PC-3 (cell line): ENCODE measurements at places on chromosomes 2 and 18. TPM values are rescaled to one million over a fixed set of nuclear protein-coding genes. Genes with fewer than 3 reads are reported as not detected.

Gene TFPI
- total RNA-seq = 15.0 and 16.0 TPM in 2 replicates

Gene DCDC2C
- not detected in 2 replicates for total RNA-seq

Gene ARHGEF4
- 21.5 and 30.5 TPM in 2 replicates for total RNA-seq

Gene UGT1A10
- total RNA-seq = 0.46 TPM in 1 of 2 replicates, not detected in the other

Gene CHRNG
- total RNA-seq = not detected in 2 replicates

Gene METTL5
- total RNA-seq = 61.1 and 62.0 TPM in 2 replicates

Gene UGT1A5
- total RNA-seq = not detected in 2 replicates

Gene MOGAT1
- not detected in 2 replicates for total RNA-seq

Gene FER1L5
- not detected in 2 replicates for total RNA-seq

GRCh38 chr18:49285627-49286026, 174.8 kb downstream of the DYM start:
- no peak for DNase-seq

GRCh38 chr2:113755035-113755834, 1.2 kb downstream of the SLC35F5 start:
- DNase-seq = peak; percentile 37

DNA sequence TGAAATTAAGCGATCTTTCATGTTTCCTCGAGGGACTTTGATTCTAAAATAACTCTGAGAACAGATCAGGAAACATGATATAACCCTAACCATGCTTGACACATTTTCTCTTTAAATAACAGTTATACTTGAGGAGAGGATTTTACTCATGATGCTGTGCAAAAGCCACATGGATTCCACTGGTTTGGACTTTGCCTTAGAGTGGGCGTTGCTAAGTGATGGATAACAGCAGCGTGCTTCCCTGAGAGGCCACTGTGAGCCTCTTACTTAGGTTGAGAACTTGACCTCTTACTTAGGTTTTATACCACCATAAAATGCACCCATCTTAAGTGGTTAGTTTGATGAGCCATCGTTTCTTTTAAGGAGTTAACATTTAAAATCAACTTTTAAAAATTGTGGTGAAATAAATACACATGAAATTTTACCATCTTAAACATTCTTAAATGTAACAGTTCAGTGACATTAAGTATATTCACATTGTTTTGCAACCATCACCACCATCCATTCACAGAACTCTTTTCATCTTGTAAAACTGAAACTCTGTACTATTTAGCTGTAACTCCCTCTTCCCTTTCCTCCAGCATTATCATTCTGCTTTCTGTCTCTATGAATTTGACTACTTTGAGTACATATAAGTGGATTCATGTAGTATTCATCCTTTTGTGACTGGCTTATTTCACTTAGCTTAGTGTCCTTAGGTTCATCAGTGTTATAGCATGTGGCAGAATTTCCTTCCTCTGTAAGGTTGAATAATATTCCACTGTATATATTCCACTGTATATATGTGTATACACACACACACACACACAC, 22.6 kb downstream of the ANXA4 start:
- no peak for DNase-seq

DNA sequence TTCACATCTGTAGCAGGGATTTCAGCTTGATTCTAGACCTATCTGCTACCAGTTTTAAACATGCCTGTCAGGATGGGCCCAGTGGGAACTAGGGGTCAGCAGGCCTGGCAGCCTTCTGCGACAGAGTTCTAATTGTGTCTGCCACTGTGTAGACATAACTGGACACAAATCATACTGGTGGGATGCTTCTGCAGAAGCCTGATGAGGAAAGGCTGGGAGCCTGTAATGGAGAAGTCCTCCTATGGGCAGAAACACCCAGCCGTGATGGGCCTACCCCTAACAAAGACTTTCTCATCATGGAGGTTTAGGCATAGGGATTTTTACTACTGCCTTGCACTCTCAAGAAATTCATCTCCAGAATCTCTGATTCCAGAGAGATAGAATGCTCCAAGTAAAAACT, 166.9 kb downstream of the PDE11A start:
- DNase-seq = no peak

- no peak for DNase-seq
Observed at GRCh38 chr18:9547782-9548181, 66.6 kb downstream of the PPP4R1 start.

- no peak for DNase-seq
Observed at GRCh38 chr2:232538671-232539070, 821 bp upstream of the CHRNG start.

DNA sequence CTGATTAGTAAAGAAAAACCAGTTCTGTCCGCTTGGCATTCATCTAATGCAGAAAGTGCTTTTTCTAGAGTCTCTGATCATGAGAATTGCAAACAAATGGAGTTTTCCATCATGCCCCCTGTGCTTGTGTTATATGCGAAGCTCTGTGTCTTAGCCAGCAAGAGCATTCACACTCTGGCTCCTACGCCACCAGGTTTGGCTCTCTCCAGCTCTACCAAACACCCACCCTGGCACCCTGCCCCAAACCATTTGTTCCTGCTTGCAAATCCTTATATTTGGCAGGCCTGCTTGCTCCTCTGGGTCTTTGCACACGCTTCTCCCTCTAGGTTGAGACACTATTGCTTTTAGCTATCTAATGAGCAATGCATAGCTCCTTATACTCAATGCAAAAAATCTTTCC, 204.1 kb upstream of the CYRIA start:
- no peak for DNase-seq

- DNase-seq = no peak
Observed at GRCh38 chr2:199680482-199680881, 170.5 kb downstream of the FTCDNL1 start.

DNA sequence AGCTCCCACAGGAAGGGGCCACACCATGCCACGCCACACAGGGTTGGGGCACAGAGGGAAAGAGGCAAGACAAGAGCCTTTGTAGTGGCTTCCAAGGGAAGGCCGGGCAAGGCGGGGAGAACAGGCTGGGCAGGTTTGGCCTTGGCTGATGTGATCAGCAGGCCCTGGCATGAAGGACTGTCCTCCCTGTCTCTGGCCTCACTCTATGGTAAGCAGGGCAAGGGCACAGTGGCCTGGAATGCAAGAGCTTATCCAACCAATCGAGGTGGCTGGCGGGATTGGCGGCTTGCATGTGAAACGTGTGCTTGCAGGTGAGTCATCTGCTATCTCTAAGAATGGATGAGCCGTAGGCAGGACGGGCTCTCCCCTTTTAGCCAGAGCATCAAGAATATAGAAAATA, 6.4 kb upstream of the ATP9B start:
- DNase-seq = peak; percentile 28

DNA sequence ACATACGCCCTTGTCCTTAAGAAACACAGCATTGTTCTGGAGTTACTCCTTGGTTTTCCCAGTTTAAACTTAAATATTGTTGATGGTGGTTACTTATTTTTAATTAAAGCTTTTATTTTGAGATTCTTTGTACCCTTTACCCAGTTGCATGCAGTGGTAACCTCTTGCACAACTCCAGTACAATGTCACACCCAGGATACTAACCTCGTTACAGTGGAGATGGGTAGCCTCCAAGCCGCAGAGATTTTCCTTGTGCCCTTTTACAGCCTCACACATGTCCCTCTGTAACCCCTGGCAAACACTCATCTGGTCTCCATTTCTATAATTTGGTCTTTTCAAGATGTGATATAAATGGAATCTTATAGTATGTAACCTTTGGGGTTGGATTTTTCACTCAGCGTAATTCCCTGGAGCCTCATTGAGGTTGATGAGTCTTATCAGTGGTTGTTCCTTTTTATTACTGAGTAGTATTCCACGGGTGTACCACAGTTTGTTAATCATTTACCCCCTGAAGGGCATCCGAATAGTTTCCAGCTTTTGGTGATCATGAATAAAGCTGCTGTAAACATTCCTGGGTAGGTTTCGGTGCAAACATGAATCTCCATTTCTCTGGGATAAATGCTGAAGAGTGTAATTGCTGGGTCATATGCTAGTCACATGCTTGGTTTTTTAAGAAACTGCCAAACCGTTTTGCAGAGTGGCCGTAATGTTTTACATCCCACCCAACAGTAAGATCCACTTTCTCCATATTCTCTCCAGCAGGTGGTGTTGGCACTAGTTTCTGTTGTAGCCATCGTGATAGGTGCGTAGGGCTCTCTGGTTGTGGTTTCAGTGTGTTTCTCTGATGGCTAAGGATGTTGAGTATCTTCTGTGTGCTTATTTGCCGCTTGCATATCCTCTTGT, 68.6 kb downstream of the DGKD start:
- DNase-seq = no peak

GRCh38 chr2:181419129-181419855, 37.9 kb upstream of the ITGA4 start:
- DNase-seq = no peak

- no peak for DNase-seq
Observed at GRCh38 chr2:188383158-188383557, 91.5 kb downstream of the GULP1 start.

GRCh38 chr2:46569061-46569560, 89.7 kb downstream of the TMEM247 start:
- DNase-seq = no peak

DNA sequence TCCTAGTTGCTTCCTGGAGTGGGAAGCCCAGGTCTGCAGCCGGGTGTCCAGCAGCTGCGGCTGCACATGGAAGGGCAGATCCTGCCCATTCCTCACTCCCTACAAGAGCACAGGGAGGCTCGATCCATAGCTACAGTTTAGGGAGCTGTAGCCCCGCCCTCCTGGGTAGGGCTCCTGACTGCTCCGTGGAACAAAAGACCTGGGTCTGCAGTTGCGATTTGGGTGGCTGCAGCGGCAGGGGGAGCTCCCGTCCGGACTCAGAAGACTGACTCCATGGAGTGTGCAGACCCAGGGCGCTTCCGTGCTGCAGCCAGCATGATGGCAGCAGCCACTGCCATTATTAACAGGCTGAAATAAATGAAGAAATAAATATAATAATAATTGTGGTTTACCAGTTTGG, 157.3 kb downstream of the CTNNA2 start:
- DNase-seq = no peak

GRCh38 chr2:205586626-205587025, 95.7 kb upstream of the NRP2 start:
- DNase-seq = no peak

GRCh38 chr2:53475766-53476165, 291.8 kb upstream of the CHAC2 start:
- peak; percentile 59 for DNase-seq

DNA sequence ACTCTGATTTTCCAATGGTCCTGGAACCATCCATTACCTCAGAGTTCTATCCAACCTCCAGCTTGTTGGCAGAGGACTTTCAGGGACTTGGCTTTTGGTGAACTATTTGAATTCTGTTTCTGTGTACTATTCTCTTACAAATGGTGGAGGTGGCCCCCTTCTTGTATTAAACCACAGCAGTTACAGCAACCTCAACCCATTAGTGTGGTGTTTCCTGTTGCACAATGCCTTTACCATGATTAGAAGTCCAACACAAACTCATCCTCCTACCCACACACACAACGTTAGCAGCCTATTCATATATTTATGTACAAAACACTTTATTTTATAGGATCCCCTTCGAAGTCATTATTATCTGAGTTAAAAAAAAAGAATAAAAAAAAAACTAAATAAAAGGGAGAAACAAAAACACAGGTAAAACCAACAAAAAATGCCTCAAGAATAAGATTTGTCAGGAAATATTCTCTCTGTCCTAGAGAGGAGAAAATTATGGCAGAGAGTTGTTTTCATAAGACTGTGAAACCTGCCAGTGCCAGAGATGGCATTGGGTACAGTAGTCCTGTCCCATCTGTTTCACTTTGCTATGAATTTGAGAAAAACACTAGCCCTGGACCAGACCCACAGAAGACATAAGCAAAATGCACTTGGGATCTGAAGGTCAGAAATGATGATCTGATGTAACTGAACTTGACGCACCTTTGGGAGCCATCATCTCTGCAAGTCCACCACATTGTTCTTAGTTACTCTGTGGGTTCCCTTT, 1896.0 kb upstream of the PIK3C3 start:
- DNase-seq = no peak

GRCh38 chr2:187573722-187574121, 19.5 kb upstream of the TFPI start:
- DNase-seq = no peak
